Kasumi-1 (cell line): ENCODE measurements at places on chromosomes 4 and X.
A peak's percentile ranks its signal among the peaks of the same experiment; 100 is the strongest.

DNA sequence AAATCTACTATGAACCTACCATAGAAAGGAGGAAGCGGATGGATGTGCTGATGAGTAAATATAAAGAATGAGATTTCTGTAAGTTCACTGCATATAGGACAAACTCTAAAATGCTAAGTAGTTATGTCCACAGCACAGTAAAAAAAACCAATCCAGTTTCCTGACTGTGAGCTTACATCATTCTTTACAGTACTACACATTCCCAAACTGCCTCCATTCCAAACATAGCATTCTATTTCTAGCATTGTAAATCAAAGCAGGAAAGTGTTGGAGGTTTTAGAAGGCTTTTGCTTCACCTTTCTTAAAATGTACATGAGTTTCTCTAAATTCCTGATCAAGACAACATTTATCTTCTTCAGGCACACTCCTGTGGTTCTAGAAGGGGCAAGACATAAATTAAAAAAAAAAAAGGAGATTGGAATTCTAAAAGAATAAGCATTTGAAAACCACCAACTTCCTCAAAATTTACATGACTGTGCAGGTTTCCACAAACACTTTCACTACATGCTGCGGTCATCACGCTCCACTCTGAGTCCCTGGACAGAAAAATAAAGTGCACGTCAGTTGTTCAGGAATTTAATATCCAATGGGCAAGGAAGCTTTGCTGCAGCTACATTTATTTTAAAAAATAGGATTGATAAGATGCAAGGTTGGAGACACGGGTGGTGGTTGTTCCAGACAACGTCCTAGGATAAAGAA, 297.6 kb upstream of the STS start:
- peak; percentile 0 for DNase-seq

DNA sequence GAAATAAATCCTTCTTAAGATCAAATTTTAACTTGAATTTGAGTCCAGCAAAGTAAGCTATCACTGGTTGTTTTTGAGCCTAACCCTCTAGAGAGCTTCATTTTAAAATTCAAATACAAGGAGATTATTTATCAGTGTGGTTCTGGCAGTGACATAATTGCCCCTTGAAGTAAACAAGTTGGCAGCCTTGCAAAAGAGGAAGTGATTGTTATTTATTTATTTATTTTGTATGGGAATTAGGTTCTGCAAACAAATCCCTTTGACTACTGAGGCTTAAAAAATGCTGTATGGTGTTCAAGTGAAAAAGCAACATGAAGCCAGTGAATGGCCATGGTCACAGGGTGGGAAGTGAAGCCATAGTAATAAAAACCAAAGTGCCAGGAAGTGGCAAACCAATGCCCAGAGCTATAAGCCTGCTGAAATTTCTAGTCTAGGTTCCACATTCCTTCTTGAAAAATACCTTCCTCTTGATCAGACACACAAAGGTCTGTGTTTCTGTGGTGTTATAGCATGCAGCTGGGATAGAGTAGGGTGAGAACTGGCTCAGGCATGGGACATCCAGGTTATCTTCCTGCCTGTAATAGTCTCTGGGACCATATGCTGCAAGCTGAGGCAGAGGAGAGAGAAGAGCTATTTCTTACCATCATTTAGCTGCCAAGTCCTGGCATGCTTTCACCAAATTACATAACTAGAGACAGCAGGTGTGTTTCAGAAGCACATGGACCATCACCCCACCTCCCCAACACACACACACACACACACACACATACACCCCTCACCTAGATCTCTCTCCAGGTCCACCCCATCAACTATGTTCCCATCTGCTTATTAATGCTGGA, 47.1 kb upstream of the TSPAN7 start:
- peak; percentile 25 for DNase-seq

GRCh38 chrX:32687379-32687778, 524.0 kb downstream of the DMD start:
- DNase-seq, result no peak

- no peak for DNase-seq
These were observed 104.1 kb downstream of the KLHL4 start for GRCh38 chrX:87621697-87622096.

DNA sequence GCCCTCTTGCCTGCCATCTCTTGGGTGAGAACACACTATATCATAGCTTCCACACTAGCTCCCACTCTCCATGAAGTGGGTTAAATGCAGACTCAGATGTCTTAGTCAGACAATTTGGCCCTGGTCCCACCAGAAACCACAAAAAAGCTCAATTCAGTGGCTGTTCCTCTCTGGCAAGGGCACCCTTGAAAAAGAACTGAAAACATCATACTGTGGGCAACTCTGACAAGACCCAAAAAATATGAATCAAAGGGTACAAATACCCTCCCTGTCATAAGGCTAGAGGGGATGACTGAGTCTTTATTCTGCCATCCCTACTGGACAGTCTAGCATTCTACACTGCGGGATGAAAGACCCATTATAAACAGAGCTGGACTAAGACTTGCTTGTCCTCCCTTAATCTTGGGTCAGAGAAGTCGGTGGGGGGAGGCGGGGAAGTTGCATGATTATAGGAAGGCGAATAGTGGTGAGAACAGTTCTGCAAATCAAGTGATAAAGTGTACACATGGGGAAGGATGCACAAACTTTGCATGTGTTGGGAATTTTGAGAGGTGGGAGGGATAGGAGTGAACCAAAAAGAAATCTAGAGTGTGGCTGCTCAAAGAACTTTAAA, 172.1 kb downstream of the OPHN1 start:
- peak; percentile 16 for DNase-seq

DNA sequence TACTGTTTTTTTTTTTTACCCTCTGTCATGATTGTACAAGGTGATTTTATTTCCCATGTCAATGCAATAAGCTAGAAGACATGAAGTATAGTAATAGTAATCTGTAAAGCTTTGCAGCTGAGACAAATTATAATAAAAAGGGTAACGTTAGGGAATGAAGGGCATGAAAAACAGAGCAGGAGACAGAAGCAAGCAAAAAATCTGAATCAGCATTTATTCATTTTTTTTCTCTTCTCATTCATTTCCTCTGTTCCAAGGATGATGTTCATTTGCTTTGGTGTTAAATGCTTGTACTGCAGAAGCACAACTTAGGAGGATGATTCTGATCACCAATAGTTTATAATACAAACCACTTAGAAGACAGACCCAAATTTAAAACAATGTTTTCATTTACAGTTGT, 64.3 kb downstream of the CCKAR start:
- no peak for DNase-seq

DNA sequence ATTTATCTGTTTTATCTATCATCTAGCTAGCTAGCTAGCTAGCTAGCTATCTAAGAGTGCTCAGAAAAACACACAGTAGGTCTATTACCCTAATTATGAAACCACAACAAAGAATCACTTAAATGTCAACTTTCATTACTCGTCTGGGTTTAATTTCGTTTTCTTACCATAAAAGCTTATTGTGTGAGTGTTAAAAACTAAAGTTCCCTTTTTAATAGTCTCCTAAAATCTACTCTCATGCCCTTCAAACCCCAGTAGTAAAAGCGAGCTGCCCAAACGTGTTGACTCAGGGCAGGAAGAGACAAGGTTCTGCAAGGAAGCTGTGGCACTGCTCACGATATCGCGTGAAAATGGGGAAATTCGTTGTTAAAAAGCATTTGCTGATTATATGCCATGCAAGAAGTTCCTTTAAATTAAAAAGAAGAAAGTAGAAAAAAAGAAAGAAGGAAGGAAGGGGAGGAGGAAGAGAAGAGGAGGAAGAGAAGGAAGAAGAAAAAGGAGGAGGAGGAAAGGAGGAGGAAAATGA, 595 bp downstream of the MBNL3 start:
- peak; percentile 34 for DNase-seq

DNA sequence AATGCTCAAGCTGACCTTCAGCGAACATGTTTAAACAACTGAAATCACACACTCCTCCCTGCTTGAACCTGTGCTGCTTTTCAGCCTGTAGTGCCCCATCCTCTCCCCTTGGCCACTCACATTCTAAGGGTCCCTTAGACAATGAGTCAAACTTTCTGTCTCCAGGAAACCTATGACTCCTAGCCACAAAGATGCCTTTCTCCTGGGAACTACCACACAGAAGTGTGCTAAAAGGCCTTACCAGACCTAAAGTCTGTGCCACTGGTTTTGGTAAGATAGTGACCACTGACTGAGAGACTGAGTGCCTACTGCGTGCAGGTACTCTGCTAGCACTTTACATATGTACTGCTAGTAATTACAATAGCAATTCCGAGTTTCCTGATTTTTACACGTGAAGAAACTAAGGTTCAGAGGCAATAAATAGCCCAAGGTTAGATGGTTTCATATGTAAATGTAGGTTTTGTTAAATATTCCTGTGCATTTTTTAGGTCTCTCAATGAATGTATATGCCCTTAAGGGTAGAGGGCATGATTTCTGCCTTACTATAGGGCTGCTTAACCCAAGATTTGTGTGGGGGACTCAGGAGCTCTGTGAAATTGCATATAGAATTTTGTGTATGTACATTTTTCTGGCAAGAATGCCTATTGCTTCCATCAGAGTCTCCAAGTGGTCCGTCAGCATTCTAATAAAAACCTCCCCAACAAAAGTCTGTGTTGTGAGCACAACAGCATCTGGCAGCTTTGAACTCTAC, 71.1 kb downstream of the NSG1 start:
- DNase-seq, result no peak

DNA sequence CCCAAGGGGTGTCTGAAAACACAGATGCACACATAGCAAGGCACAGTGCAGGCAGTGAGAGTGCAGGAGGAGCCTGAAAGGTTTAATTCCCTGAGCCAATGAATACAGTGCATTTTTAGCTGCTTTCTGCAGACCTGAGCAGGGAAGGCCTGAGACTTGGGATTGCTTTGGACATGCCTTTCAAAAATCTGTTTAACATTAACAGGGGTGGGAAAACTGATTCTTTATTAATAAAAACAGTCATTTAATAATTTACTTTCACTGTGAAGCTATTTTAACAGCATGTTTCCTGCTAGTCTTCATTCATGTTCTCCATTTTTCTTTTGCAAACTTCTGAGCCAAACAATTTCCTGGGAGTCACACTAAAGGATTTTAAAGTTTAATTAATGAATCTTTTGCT, 488.1 kb downstream of the SMARCA1 start:
- no peak for DNase-seq

- DNase-seq, result no peak
These were observed 112.1 kb downstream of the TTC29 start for GRCh38 chr4:146833530-146833929.

- DNase-seq, result no peak
These were observed 112.5 kb downstream of the AFF1 start for GRCh38 chr4:87047281-87047798.

GRCh38 chr4:14419516-14419915, 582.8 kb upstream of the CPEB2 start:
- DNase-seq, result no peak

GRCh38 chrX:139930916-139931645, 1.8 kb downstream of the ATP11C start:
- DNase-seq, result peak; percentile 54

- DNase-seq, result no peak
These were observed 296.2 kb downstream of the PAPSS1 start for GRCh38 chr4:107423677-107424405.

- no peak for DNase-seq
These were observed 684.0 kb upstream of the MAGEB2 start for GRCh38 chrX:29531336-29531735.

GRCh38 chr4:121860121-121860520, 10.2 kb downstream of the BBS7 start:
- no peak for DNase-seq

DNA sequence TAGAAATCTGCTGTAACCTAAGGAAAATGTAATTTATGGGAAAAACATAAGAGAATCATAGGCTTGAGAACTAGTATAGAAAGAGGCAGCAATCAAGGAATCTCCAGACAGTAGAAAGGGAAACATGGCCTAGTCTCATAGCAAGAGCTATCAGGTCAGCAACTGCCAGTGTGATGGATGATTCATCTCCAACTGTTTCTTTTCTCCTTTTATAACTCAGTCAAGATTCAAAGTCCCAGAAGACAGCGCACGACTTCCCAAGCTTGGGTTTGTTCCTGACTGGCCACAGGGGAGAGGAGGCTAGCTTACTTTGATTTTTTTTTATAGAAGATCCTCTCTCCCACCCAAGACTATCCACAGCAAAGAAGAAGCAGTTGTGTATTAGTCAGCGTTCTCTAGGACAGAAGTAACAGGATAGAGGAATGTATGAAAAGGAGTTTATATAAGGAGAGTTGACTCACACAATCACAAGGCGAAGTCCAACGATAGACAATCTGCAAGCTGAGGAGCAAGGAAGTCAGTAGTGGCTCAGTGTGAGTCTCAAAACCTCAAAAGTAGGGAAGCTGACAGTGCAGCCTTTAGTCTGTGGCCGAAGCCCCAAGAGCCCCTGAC, 181.5 kb downstream of the GC start:
- peak; percentile 20 for DNase-seq

GRCh38 chr4:49032440-49033161, 46.5 kb downstream of the CWH43 start:
- DNase-seq, result peak; percentile 69

DNA sequence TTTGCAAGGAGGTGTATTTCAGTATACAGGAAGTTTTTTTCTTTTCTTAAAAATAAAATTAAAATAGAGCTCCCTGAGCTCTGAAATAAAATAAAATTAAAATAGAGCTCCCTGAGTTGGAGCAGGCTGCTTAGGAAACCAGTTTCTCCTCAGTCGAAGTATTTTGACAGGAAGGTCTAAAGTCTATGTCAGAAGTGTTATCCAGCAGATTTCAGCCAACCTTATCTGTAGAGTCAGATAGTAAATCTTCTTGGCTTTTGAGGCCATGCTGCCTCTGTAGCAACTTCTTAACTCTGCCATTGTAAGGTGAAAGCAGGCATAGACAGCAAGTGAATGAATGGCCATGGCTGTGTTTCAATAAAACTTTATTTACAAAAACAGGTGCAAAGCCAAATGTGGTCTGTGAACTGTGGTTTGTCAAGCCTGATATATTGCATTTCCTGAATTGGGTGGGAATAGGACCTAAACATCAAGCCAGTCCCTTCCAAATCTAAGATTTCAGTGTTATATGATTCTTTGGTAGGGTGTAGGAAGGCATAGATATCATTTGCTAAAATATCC, 9.5 kb upstream of the KLKB1 start:
- peak; percentile 1 for DNase-seq

DNA sequence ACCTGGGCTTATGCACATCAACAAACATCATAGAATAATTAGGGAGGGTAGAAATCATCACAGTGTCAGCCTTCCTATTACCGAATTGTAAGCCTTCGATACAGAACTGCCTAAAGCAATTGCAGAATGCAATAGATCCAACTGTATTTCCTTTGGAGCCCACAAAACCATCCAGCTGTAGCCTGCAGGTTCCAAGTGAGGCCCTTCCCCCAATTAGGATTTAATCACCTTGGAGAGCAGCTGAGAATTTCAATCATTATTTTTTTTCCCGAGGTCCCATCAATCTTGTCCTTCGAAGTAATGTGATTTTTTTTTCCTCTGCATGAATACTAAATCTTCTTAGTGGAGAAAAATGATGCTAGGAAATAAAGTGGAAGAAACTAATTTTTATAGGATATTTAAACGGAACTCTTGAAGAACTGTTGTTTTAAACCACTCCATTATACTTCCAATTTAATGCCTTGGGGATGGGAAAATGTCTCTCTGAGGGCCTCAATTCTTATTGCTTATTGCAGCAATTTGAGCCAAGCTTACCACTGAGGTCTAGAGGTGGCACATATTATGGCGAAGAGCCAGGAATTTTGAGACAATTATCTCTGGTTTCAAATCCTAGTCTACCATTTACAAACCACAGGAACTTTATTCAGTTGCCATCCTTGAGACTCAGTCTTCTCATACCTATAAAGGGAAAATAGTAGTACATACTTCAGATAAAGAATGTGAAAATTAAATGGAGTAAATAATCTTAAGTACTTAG, 953.4 kb upstream of the IGFBP7 start:
- DNase-seq, result no peak

GRCh38 chrX:82087699-82088098, 885.8 kb downstream of the SH3BGRL start:
- no peak for DNase-seq

GRCh38 chrX:23932046-23932445, 24.2 kb downstream of the CXorf58 start:
- no peak for DNase-seq
